WERI-Rb-1 (cell line): ENCODE measurements at places on chromosomes 2 and 18.

GRCh38 chr18:44682871-44683221, 2.2 kb downstream of the SETBP1 start:
- DNase-seq = peak; percentile 23

- no peak for DNase-seq
Observed at GRCh38 chr2:52698408-52698807, 1069.2 kb upstream of the CHAC2 start.

DNA sequence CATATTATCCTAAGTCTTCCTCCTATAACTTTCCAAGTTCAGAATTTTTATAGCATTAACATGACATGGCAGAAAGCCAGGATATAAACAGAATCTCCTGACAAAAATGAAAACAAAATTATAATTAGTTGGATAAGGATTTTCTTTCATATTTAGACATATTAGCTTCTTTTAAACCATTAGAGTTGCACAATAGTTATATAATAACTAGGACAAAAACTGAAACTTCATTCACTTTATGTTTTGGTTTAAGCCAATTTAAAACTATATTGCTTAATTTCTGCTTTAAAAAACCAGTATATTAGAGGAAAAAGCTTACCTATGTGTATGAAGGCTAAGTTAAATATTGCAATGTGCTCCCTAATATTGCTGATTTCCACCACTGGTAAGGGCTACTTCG, 254.8 kb downstream of the GPD2 start:
- DNase-seq = no peak

DNA sequence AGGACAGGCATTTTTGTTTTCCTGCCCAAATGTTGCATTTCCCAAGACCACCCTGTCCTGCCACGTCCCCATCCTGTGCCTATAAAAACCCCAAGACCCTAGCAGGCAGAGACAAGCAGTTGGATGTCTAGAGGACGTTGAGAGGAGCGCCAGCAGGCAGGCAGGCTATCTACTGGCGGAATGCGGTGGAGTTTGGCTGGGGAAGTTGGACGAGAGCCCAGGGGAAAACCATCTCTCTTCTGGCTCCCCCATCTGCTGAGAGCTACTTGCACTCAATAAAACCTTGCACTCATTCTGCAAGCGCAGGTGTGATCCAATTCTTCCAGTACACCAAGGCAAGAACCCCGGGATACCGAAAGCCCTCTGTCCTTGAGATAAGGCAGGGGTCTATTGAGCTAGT, 72.5 kb downstream of the ARL6IP6 start:
- DNase-seq = no peak

DNA sequence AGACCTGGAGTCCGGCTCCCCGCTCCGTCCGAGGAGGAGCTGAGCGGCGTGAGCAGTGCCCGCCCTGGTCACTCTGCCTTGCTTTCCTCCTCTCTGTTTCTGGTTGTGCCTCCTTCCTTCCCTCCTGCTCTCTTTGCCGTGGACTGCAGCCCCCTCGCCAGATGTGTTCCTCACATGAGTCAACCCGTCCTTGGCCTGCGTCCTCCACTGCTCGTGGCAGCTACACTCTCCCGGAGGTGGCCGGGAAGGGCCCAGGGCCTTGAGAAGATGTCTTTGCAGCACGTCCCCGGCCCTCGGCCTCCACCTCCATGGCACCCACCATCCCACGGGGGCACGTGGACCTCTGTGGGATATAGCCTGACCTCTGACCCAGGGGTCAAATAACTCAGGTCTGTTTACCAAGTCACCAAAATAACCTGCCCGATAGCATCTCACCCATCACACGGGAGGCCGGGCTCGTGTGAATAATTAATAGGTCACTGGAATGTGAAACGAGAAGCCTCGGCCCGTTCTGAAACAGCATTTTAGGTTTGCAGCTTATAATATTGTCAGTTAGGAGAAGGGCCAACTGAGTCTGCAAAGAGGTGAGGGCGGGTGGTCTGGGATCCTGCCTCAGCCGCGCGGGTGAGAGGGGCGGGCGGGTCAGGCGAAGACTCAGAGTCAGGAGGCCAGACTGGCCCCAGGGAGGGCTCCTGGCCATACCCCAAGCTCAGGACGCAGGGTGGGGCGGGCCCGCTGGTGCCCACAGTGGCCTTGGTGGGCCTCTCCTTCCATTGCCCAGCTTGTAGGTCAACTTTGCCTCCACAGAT, 42.6 kb downstream of the NFATC1 start:
- no peak for DNase-seq

- DNase-seq = no peak
Observed at GRCh38 chr2:214079032-214079431, 331.8 kb upstream of the VWC2L start.

DNA sequence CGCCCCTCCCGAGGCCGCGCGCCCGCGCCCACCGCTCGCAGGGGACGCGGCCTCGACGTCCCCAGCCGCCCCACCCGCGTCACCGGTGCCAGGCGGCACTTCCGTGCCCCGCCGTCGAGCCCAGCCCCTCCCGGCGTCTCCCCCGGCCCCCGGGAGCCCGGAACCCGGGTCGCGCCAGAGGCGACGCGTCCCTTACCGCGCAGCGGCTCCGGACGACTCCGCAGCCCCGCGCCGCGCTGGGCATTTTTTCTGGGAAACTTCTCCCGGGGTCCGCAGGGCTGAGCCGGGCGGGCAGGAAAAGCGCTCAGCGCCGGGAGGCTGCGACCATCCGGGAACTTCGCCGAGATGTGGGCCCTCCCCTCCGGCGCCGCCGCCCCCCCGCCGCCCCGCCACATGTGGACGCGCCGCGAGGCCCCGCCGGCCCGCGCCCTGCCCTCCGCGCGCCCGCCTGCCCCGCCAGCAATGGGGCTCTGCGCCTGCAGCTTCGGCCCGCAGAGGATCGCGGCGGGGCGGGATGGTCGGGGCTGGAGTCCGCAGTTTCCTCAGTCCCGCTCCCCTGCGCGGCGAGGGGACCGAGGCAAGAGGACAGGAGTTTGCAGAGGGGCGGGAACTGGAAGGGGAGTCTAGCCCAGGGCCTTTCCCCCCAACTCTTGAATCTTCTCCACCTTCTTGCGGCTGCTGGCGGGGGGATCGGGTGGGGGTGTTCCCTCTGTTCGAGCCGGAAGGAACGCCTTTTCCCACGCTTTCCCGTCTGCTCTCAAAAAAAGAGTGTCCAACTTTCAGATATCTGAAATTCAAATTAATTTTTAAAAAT, 81.5 kb downstream of the CHRNA1 start:
- peak; percentile 60 for DNase-seq

- peak; percentile 88 for DNase-seq
Observed at GRCh38 chr2:202871300-202872141, at the start of gene ICA1L. TSS of gene ICA1L (minus strand) at chr2:202871766. CDS start at chr2:202829009, 42,757 bp downstream.

DNA sequence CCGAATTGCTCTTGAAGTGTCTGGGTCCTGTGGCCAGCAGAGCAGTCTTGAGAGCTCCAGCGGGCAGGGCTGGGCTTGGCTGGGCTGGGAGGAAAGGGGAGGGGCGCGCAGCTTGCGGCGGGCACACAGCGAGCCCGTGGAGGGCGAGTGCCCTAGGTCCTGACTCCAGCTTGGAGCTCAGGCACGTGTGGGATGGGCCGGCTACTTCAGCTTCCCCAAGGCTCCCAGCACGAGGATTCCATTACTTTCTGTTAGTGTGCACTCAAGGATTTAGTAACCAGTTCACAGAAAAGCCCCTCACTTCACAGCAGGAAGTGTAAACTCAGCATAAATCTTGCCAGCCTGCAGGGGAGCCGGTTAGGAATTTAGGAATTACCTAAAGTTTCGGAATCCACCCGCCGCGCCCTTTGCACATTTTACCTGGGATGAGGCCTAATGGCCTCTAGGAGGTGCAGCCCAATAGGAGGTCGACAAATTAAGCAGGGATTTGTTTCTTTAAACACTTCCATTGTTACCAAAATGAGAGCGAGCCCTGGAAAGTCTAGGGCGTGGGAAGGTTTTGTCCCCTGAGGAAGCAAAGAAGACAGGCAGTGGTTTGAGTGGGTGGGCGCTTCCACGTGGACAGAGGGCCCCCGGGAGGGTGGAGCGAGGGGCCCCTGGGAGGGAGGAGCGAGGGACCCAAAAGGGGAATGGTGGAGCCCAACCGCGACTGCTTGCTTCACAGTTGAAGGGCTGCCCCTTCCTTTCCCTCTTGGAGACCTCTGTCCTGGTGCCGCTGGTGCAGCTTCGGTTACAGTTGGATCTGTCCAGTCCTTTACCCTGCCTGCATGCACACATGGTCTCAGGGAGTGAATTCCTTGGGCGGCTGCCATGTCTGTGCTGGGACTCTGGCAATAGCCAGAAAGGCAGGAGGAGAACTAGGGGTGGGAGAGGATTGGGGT, 93.3 kb downstream of the CTAGE1 start:
- DNase-seq = no peak

DNA sequence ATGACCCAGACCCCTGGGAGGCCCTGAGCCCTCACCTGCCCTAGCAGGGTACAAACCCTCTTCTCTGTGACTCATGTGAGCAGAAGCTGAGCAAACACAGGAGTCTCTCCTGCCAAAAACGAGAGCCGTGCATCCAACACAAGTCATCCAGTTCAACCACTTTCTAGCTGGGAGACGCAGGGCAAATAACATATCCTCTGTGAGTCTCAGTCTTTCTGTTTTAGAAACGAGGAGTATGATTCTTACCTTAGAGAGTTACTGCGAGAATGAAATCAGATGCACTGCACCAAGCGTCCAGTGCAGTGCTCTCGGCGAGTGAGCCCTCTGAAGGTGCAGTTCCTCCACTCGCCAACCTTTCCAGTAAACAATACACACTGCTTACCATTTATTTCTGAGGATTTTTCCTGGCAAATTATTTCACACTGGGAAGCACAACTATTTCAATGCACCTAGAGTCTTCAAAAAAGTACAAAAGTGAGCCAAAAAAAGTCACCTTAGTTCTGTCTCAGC, 331.8 kb upstream of the MYT1L start:
- no peak for DNase-seq

DNA sequence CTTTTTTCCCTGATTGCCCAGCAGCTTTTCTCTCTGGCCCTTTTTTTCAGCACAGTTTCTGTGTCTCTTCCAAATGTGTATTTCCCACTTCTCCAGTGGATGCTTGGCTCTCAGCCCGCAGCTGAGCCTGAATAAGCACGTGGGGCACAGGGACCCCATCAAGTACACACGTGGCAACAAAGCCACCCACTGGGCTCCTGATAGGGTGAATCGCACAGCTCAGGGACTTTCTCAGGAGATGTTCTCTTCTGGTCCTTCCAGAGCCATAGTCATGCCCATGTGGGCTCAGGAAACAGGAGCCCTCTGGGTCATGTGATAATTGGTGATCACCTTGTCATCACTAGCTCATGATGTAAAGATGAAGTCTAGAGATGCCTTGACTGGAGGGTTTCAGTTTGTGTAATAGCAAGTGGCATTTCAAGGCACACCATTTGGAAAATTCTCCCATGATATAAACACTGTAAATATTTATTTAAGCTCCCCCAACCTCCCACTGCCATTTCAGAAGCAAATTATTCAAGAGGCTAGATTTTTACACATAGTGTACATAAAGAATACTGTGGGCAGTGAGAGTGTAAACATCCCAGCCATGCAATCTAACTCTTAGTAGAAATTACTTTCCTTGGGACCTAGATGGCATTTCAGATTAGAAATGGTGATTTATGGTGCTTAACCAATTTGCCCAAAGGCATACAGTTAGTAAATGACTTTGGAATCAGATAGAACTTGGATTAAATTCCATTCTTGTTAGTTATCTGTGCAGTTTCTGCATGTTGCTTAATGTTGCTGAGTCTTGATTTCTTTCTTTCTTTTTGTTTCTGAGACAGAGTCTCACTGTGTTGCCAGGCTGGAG, 597.5 kb downstream of the SLC4A3 start:
- DNase-seq = no peak

GRCh38 chr2:152171718-152172117, 3.8 kb downstream of the STAM2 start:
- DNase-seq = no peak
